Right lung (tissue), 10 donors: ENCODE measurements at places on chromosomes 1 and 21. TPM values are rescaled to one million over a fixed set of nuclear protein-coding genes. Genes with fewer than 3 reads are reported as not detected.

DNA sequence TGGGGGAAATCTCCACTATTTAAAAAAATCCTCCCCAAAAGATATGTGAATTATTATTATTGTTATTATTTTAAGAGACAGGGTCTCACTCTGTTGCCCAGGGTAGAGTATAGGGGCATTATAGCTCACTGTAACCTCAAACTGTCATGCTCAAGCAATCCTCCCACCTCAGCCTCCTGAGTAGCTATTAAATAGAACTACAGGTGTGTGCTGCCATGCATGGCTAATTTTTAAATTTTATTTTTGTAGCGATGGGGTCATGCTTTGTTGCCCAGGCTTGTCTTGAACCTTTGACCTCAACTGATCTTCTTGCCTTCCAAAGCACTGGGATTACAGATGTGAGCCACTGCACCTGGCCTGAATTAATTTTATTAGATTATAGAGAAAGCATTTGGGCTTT is 116.8 kb downstream of the RABGAP1L start:
- no peak for DNase-seq

DNA sequence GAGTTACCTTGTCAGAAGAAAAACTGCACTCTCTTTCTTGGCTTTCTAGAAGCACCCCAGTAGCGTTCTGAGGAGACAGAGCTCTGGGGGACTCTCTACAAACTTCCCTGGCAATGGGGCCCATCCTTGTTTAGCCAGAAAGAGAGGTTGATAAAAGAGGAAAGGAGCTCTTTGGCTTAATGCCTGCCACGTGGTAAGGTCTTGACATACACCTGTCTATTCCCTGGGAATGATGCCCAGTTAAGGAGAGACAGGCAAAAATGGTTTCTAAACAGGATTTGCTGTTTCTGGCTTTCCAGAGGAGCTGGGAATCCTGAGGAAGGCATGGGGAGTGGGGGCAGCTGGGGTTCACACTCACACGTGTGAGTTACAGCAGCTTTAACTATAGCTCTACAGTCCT is 30.2 kb upstream of the IL20 start:
- DNase-seq: no peak

GRCh38 chr1:66940981-66941380 is 16.2 kb downstream of the MIER1 start:
- DNase-seq: no peak

GRCh38 chr1:182771187-182771984 is 18.2 kb upstream of the NPL start:
- DNase-seq: no peak

DNA sequence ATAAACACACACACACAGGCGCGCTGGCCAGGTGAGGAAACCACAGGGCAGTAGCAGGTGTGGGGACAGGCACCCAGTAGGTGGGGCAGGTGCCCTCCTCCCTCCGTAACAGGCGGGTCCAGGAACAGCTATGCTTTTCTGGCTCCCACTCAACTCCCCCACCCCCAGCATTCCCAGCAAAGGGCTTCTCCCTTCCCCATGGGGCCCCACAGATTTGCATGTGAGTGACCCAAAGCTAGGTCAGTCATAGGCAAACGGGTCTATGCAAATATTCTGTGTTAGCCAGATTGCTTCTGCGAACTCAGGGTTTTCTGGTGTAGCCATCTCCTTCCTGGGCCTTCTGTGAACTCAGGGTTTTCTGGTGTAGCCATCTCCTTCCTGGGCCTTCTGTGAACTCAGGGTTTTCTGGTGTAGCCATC is 114.2 kb downstream of the SIK1 start:
- no peak for DNase-seq

DNA sequence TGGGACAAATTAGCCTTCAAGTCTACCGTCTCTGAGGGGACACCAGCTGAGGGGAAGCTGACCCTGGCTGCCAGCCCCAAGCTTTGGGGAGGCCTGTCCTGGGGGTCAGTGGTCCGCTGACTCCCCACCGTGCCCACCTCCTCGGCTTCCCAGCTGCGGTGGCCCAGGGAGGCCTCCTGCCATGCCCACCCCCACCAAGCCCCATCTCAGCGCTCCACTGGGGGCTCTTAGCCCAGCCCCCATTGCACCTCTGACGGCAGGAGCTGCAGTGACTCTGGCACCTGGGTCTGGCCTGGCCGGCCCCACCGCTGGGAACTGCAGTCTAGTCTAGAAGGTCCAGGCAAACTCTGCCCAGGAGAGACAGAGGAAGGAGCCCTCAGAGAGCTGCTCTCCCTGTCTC is 30.2 kb upstream of the SIM2 start:
- DNase-seq: no peak

- DNase-seq: peak; percentile 42
Measured at GRCh38 chr1:36885540-36886357, 148.6 kb downstream of the GRIK3 start.

DNA sequence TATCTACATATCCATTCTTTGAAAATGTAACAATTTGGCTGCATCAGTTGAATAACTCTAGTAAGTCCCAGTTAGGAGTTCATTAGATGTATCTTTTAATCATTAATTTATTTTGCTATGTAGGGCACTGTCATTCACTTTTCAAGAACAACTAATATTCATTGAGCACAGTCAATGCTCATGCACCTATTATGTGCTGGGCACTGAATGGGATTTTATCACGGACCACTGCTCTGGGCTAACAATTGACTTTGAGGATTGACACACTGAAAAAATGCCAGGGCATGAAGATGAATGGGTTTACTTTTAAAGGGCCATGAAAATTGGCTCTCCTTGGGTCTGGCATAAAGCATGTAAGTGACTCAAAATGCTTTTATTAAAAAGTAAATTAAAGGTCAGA is 375.2 kb downstream of the PLPP3 start:
- no peak for DNase-seq

- no peak for DNase-seq
Measured at GRCh38 chr1:35470977-35471613, 86.1 kb downstream of the KIAA0319L start.

Gene ATAD3C
- polyA plus RNA-seq: 2.1 TPM
